ENCODE measurements at places on chromosomes 6 and 20.

GRCh38 chr6:63543001-63543400, 29.3 kb upstream of the LOC128125822 start:
- DNase-seq = no peak

DNA sequence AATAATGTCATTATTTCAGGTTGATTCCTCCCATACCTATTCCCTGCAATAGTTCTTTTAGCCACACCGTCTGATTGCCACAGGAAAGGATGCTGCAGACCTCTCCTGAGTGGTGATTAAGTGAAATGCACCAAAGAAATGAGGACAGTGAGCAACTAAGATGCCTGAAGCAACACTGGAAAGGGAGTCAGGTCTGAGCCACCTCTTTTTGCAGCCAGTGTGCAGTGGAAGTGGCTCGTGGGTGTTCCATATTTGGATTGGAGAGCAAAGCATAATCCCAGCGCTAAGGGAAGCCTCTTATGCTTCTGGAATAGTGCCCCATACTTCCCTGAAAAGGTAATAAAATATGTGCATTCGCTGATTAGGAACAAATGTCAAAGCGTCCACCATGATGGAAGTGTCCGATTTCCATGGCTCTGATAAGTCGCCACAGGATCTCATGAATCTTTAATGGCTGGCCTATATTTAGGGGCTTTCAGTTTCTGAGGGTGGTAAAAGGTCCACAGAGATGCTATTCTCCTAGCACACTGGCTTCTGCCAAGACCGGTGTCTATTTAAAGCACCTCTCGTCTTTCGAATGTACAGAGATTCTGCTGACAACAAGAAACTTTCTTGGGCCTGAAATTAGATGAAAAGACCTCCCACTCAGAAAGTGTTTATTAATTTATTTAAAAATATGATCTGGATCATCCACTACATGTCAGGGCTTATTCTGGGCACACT, 253.9 kb downstream of the SLC24A3 start:
- no peak for DNase-seq

GRCh38 chr20:57804470-57805250, 94.8 kb upstream of the PMEPA1 start:
- DNase-seq = no peak

- DNase-seq = no peak
Measured at GRCh38 chr6:39634646-39635341, 90.4 kb downstream of the KIF6 start.

GRCh38 chr20:36815454-36816091, 42.0 kb upstream of the DSN1 start:
- no peak for DNase-seq

DNA sequence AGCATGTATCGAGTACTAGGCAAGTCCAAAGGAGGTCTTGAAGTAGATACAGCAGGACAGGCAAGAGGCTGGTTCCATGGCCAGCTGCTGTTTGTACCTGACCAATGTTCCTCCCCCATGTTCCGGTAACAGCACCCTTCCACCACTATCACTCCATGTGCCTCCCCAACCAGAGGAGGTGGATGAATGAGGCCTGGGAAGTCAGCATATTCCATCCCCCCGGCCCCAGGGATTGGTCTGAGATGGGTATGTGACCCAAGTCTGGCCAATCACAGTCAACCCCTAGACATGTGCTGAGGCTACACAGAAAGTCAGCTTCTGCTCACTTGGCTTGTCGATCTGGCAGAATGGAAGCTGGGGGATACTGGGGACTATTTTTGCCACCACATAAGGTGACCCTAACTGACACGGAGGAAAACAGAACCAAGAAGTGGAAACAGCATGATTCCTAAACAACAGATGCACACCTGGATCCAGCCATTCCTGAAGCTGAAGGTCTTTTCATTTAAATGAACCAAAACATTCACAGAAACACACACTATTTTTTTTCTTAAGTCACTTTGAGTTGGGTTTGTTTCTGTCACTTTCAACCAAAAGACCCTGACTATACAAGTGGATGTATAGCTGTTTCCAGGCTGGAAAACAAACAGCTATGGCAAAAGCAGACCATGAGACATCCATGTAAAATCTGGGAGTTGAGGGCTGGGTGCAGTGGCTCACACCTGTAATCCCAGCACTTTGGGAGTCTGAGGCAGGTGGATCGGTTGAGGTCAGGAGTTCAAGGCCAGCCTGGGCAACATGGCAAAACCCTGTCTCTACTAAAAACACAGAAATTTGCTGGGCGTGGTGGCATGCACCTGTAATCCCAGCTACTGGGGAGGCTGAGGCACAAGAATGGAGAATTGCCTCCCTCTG, 70.4 kb upstream of the PTPN1 start:
- no peak for DNase-seq

GRCh38 chr6:74936886-74937285, 269.0 kb downstream of the COL12A1 start:
- DNase-seq = no peak

DNA sequence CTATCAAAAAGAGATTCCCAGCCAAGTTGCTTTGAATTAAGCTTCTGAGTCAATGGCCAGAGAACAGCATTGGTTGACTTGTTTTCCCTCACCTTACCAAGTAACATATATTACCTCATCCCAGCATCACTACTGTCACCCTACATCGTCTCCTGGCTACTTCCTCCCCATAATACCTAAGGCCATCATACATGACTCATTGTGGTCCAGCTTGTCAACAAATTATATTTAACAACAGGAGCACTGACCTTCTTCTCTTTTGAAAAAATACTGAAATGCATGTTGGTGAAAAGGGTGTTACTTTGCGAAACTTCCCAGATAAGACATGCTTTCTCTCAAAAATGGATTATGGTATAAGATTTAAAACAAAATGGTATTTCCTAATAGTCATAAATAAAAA, 106.9 kb downstream of the TBX18 start:
- no peak for DNase-seq

- no peak for DNase-seq
Measured at GRCh38 chr20:47757145-47758035, 27.9 kb downstream of the SULF2 start.

- peak; percentile 65 for DNase-seq
Measured at GRCh38 chr6:118551063-118552053, 3.3 kb downstream of the PLN start.

DNA sequence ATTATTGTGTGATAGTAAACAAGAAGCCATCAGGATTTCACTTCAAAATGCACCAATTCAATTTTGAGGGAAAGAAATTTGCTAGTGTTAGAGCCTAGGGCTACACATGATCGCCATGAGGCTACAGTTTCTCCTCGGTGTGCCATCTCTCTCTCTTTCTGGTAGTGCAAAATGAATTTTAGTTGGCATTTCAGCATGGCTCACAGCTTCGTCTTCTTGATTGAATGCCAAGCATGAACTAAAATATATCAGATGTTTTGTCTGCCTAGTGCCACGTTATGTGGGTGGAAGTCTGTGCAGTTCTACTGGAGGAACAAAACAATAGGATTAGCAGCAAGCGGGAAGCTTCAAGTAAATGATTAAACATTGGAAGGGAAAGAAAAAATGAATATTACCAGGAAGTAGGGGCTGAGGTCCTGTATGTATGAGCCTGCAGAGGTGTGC, 6.8 kb upstream of the MRAP2 start:
- no peak for DNase-seq

DNA sequence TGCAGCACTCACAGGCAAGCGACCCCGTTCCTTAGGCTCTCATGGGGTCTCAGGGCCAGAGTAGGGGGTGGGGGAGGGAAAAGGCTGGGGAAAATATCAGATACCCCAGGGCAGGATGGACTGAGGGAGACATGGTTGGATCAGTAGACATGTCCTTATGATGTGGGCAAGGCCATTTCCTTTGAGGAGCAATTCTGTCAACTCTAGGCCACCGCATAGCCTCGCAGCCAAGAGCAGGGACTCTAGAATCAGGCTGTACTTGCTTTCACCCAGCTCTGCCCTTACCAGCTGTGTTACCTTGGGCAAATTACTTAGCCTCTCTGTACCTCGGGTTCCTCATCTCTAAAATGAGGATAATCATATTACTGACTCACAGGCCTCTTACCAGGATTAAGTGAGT, 2.2 kb upstream of the MAPK13 start:
- no peak for DNase-seq

DNA sequence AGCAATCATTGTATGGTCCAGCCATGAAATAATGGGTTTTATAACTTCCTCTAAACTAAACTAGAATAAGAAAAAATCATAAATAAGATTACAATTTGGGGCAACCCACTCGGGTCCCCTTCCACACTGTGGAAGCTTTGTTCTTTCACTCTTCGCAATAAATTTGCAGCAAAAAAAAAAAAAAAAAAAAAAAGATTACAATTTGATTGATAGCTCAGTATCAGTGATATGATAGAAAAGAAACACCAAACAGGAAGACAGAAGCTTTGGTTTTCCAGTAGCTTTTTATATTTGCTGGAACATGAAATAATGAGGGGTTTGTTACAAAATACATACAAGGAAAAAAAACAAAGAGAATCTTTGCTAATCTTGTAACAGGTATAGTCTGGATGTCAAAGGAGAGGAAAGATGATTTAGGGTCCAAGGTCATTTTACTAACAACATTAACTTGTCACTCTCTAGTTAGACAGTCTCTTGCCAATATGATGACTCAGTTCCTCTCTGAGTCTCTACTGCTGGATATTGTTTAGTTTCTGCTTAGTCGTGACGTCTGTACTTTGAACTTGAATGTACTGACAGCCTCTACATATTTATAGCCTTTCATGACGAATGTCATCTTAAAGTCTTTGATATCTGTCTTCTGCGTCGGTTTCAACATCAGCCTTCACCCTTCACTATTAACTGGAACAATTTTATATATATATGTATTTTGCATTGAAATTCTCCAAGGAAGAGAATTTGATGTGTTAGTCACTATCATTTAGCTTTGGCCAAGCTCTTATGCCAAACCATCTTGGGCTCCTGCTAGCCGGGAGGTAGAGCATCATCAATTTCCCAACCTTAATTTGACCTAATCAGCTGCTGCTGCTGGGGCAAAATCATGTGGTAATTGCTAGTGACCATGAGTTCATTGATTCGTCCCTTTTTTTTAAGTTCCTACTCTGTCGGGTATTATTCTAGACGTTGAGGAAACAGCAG, 213.1 kb upstream of the STXBP5 start:
- DNase-seq = no peak

- DNase-seq = no peak
Measured at GRCh38 chr6:101453221-101453620, 59.7 kb downstream of the GRIK2 start.

DNA sequence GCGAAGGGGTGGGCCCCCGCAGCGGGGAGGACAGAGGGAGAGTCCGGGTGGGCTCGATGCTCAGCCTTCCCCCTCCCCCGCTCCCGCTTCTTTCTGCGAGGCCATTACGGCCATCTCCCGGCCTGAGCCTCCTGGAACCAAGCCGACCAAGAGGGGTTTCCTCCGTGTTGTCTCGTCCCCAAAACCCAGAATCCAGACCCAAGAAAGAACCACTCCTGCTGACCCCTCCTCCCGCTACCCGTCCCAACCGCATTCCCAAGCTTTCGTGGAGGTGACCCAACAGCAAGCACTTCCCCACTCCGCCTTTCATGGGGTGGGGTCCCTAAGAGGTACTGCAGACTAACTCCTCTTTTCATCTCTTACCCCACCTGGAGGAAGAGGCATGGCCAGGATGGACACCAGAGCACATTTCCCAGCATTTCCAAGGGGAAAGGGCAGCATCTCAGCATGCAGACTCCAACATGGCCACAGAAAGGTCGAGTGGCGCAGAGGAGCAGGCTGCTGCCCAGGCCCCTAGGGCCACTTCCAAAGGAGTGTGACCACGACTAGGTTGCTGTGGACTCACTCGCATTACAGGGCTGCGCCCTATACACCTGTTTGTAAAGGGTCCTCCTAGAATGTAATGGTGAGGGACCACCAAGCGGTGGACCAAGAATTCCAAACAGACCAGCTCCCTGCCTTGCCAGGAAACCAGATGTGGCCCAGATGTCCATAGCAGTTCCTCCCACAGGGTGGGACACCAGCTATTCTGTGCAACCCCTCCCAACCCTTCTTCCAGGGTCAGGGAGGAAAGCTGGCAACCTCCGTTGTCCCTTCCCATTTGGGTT, 53.4 kb downstream of the MRPL14 start:
- no peak for DNase-seq

GRCh38 chr6:14996892-14997291, 249.0 kb upstream of the JARID2 start:
- DNase-seq = no peak

- DNase-seq = no peak
Measured at GRCh38 chr6:24430086-24430485, 27.4 kb downstream of the MRS2 start.

GRCh38 chr6:18048953-18049630, 61.7 kb upstream of the KIF13A start:
- DNase-seq = no peak

- DNase-seq = no peak
Measured at GRCh38 chr6:7911345-7911725, 747 bp upstream of the TXNDC5 start.

DNA sequence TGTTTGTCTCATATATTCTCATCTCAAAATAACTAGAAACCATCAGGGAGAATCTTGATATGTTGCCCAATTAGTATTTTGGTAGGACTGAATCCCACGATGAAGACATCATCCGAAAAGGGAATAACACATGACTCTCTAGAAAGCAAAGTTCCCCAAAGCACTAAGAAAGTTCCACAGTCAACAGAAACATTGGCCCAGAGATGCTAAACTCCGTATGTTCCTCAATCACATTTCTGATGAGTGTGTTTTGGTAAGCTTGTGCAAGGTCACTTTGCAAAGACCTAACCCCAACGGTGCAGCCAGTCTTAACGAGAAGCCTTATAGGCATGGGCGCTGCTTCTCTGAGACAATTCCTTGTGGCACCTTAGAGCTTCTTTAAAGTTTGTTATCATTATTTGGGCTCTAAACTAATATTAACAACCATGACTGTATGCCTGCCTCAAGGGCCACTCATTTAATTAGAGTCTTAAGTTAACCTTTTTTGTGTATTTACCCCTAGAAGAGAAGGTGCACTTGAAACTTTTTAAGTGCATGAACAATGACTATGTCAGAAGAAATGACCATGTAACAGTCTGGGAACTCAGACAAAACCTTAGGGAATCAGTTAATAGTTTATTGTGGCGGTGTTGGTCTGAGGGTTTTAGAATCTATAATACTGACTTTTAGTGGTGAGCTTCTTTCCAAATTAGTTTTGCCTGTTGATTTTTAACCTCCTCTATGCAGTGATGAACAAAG, 202.0 kb upstream of the RAB32 start:
- DNase-seq = no peak

GRCh38 chr6:69900869-69901268, 34.5 kb downstream of the COL19A1 start:
- no peak for DNase-seq

- no peak for DNase-seq
Measured at GRCh38 chr20:62666736-62667529, 24.6 kb downstream of the SLCO4A1 start.

DNA sequence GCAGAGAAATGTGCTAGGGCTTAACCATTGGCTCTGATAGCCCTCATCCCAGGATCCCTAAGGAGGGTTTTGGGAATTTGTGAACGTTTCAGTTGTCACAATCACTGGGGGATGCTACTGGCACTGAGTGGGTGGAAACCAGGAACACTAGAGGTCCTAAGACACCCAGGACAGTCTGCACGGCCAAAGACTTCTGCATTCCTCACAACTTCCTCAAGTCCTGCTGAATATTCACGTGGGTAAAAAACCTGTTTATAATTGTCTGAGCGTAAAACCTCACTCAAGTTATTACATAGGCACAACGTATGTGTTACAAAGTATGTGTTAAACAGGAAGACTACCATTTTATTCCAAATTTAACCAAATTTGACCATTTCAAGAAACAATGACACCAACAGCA, 52.4 kb downstream of the GMDS start:
- no peak for DNase-seq

- no peak for DNase-seq
Measured at GRCh38 chr6:24076011-24076410, 50.0 kb upstream of the NRSN1 start.
